ENCODE measurements at places on chromosomes 13 and 19.

- no peak for DNase-seq
Observed at GRCh38 chr13:79393564-79394249, 12.3 kb downstream of the RBM26 start.

GRCh38 chr19:10069046-10069445, 17.1 kb upstream of the SHFL start:
- DNase-seq, result no peak

DNA sequence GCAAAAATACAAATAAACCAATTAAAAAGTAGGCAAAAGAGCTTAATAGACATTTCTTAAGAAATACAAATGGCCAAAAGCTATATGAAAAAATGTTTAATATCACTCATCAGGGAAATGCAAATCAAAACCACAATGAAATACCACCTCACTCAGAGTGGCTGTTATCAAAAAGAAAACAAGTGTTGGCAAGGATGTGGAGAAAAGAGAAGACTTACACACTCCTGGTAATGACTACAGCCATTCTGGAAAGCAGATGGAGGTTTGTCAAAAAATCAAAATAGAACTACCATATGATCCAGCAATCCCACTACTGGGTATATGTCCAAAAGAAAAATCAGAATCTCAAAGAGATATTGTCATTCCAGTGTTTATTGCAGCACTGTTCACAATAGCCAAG, 223.5 kb upstream of the SLC10A2 start:
- no peak for DNase-seq

DNA sequence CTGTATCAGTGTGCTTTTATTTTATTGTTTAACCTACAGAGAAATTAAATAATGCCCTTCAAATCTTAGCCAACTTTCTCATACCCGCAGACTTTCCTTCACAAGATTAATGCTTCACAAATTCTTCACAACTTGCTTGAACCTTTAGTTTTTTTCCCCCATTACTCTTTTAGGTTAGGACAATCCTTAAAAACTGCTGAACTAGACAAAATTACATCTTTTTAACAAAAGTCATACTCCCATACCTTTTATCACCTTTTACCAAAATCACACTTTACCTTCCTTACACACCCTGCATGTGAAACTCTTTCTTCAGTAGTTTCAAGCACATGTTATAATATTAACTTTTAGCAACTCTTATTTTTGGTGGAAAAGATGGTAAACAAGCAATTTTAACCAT, 58.5 kb downstream of the SCGB2B2 start:
- DNase-seq, result no peak

- no peak for DNase-seq
Observed at GRCh38 chr13:110562696-110563462, 1.4 kb upstream of the RAB20 start.

DNA sequence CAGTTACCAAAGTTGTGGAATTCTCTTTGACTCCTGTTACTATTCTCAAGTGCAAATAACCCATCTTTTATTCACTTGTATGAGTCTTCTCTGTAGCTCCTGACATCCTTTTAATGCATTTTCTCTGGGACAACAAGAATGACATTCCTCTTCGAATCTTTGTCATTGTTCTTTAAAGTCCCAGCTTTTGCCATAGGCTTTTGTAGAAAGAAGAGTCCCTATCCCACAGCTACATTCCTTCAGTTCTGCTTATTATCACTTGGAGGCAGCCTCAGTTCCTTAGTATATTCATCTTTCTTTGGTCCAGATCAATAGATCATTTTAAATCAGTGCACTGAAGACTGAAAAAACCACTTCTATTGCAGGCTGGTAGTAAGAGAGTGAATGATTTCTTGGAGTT, 560.2 kb downstream of the DACH1 start:
- no peak for DNase-seq

GRCh38 chr13:77118134-77118533, 91.2 kb upstream of the FBXL3 start:
- DNase-seq, result no peak

DNA sequence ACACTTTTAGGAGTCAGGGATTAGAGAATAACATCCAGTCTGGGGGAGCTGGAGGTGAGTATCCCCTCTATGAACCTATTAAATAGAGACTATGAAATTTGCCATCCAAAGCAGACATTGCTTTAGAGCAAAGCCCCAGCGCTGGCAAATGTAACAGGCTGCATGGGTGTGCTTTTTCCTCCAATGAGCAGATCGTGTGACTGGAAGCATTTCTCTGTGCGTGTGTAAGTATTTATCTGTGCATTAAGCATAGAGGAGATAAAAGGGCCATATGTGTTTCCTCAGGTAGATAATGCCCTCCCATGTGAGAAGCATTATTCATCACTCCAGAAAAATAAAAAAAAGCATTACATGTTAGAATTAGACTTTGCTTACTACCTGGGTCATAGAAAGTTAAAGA, 924 bp downstream of the TNFSF13B start:
- no peak for DNase-seq

GRCh38 chr13:113489549-113490495, 689 bp downstream of the DCUN1D2 start:
- peak; percentile 51 for DNase-seq

GRCh38 chr13:59537500-59537899, 626.2 kb downstream of the DIAPH3 start:
- no peak for DNase-seq

DNA sequence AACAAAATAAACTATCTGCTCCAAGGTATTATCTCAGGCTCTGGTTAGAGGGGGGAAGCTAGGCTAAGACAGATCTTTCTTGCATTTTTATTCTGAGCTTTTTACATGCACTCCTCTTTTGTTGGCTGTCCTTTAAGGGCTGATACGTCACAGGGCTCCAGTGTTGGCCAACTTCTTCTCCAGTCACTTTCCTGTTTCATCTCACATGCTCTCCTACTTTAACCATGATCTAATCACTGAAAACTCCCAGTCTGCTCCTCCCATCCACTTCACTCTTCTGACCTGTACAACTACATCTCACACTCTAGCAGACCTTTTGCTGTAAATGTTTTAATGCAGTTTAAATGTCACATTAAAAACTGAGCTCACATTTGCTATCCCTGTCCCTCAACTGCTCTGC, 510.0 kb upstream of the KLF12 start:
- DNase-seq, result no peak

DNA sequence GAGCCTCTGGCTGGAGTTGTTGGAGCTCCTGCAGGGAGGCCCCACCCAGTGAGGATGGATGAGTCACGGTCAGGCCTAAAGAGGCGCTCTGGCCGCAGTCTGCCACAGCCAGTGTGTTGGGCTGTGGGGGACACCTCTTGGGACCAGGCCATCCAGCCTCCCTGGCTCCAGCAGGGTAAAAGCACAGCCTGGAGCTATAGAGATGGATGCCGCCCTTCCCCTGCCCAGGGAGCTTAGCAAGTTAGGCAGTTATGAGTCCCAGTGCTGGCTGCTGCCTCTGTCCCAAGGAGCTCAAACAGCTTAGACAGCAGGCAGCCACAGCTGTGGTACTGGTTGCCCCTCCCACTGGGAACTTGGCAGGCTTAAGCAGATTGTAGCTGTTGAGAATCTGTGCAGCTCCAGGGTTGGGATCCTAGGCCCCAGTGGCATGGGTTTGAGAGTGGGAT, 100.9 kb downstream of the NDFIP2 start:
- peak; percentile 57 for DNase-seq

GRCh38 chr19:36638862-36639510, 27.7 kb downstream of the ZNF461 start:
- no peak for DNase-seq

- DNase-seq, result no peak
Observed at GRCh38 chr19:3982701-3983541, 2.3 kb downstream of the EEF2 start.

DNA sequence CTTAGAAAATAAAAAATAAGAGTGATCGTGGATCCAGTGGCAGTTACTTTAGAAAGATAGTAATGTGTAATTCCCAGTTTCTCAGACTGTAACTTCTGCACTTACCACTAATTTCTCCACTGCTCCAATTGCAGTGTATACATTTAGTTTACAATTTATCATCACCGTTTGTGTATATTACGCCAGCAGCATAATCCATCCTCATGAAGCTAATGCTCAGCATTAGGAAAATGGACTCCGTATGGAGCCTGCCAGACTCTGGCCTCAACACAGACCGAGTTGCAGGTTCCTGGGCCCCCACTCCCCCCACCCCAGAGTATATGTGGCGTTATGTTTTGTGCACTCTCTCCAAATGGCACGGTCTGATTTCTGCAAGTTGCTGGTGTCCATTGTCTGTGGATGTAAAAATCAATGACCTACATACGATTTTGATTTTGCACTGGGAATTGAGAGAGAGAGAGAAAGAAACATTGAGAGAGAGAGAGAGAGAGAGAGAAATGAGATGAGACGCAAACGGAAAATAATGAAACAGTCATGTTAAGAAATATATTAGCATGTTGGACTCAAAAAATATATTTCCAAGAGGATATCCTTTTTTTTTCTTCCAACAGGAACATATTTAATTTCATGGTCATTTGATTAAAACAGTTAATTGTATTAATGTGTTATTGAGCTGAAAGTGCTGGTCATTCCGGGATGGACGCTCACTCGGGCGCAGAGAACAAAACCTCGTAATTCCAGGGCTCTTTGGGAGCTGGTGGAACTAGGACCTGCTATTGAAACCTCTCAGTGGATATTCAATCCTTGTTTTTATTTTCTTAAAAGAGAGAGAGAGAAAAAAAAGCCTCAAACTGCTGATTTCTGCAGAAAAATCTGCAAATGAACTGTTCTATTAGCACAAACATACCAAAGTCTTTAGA, 278.8 kb downstream of the TSHZ3 start:
- no peak for DNase-seq

- DNase-seq, result peak; percentile 37
Observed at GRCh38 chr13:50080203-50080910, 65.1 kb downstream of the KCNRG start.

- peak; percentile 75 for DNase-seq
Observed at GRCh38 chr19:41792513-41793413, 3.6 kb upstream of the CEACAM3 start.

GRCh38 chr13:31929031-31929770, 102.4 kb upstream of the FRY start:
- no peak for DNase-seq

DNA sequence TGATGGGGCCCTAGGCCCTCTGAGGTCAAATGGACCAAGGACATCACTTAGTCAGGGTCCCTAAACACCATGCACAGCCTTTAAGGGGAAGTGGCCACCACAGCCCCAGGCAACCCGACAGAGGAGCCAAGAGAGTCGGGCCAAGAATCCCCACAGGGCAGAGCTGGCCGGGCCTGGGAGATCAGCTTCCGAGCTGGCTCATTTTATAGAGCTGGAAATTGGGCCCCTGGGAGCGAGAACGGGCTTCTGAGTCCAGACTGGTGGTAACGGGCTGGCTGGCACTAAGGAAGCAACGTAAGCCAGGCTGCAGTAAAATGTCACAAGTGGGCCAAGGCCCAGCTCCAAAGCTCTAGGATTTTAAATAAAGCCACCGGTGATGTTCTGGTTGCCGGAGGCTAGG, 51.1 kb downstream of the HSPH1 start:
- no peak for DNase-seq

DNA sequence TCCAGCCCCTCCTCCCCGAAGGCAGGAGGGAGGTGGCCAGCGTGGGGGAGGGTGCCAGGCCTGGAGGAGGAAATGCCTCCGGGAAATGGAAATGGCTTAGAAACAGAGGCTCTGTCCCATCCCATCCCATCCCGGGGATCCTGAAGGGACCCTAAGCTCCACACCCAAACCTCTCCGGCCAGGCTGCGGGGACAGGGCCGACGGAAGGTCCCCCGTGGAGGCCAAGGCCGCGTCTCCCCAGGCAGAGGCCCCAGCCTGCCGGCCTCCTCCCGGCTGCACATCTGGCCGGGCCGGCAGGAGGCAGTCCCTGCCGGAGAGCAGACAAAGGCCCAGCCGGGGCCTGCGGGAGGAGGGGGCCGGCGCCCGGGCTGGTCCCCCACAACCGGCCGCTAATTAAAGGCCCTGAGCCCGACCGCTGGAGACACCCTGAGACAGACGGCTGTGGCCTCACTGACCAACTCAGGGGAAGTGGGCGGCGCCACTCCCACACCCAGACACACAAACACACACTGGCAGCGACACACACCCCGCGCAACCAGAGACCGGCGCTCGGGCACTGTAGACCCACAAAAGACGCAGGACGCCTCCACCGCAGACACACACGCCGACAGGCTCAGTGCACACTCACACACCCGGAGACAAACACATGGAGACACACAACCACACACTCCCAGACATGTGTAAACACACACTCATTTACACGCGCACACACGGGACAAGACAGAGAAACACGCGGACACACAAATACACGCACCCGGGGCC, 1.1 kb downstream of the ADAMTS10 start:
- peak; percentile 81 for DNase-seq

DNA sequence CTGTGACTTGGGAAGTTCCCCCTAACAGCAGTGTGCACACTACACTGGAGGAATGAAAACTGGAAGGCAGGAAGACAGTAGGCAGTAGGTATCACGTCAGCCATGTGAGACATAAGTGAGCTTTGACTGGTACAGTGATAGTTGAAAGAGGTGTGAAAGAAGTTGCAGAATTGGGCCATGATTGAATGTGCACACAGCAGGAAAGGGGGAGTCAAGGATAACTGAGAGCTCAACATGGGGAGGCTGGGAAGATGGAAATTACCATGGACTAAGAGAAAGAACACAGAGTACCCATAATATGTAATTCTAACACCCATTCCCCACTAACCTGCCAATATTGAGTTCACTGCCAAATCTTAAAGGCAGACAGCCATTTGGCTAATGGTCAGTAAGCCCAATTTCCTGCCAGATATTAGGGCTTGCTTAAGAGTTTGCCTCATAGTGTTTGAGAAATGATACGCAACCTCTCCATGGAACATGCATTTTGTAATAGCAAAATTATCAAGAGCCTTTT, 321.7 kb downstream of the DCT start:
- no peak for DNase-seq

- no peak for DNase-seq
Observed at GRCh38 chr19:15525291-15525690, 17.0 kb downstream of the CYP4F22 start.

DNA sequence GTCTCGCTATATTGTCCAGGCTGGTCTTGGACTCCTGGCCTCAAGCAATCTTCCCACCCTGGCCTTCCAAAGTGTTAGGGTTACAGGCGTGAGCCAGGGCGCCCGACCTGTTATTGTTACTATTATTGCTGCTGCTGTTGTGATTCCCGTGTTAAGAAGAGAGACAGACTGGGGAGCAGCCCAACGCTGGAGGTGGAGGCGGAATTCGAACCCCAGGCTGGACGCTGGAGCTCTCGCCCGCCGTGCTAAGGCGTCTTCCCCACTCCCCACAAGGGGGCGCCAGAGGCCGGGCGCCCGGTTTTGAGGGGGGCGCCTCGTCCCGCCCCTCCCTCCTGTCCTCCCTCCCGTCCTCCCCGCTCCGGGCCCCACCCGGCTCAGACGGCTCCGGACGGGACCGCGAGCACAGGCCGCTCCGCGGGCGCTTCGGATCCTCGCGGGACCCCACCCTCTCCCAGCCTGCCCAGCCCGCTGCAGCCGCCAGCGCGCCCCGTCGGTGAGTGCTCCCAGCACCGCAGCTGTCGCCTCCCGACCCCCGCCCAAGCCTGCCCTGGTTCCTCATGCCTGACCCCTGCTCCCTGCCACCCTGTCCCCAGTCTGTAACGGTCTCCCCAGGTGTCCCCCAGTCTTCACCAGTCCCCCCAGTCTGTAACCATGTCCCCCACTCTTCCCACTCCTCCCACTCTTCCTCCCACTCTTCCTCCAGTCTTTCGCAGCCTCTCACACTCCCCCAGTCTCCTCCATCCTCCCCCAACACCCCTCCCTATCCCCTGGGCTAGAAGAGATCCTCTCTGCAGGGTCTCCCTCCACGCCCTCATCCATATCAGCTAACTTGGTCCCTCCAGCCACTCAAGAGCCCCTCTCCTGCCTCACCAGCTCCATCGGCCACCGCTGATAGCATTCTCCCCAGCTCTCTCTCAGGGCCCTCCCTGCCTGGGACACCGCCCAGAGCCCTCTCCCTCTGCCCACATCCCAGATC, at the start of gene EHD2:
TSS of gene EHD2 (plus strand) at position 377 of the 976 bp plus-strand sequence. CDS start 3,191 bp downstream, outside the sequence.
- DNase-seq, result peak; percentile 65

Measured in glutamatergic neuron (in vitro differentiated cells).